ENCODE measurements at places on chromosomes 11 and 22.

GRCh38 chr11:21160140-21160539, 490.8 kb downstream of the NELL1 start:
- DNase-seq = no peak

DNA sequence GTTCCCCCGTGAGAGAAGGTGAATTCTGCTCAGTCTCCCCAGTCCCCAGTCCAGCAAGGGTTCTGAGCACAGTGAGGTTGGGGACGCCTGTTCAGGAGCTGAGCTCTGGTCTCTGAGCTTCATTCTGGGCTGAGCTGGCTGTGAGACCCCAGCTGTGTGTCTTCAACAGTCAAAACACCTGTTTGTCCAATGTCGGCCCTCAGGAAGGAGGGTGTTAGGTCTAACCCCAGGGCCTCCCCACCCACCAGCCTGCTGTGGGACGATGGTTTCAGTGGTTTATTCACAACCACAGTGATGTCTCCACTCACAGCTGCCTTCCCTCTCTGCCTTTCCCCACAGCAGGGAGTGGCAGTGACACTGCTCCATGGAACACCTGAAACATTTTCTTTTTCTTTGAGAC, 1282.9 kb downstream of the TBC1D22A start:
- DNase-seq = no peak

- DNase-seq = no peak
Measured at GRCh38 chr11:22512457-22512856, 113.2 kb downstream of the FANCF start.

DNA sequence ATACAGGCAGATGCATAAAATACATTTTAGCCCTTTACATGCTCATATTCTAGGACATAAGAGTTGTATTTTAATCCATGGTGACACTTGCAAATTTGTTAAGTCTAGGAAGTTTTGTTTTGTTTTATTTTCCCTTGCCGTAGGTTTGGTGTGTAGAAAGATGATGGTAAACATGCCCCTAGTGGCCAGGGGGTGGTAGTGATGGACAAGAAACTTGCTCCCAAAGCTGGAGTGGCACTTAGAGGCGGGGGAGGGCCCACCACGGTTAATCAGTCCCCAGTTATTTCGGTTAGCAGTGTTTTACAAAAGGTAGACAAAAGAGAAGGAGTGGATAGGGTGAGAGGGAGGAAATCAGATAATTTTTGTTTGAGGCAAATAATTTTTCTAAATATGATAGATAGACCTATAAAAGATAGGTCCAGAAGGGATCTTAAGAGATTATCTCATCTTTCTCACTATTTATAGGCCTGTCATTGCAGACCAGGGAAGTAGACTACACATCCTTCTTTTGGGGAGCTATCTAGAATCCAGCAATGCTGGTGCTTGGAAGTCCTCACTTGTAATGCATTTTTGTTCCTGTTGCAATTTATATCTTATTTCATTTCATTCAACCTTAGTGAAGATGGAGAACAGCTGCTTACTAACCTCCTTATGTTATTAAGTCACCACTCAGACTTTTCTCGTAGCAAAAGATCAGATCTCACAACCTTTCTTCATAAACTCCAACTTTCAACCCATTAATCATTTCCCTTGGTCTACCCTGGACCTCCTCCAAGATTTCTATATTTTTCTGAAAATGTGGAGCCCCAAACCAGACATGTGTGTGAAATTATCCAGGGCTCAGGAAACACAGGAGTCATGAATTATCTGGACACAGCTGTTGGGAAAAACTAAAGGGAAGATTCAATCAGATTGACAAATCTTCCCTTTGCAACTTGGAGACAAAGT, 5.9 kb upstream of the BDNF start:
- peak; percentile 8 for DNase-seq

GRCh38 chr11:66579017-66579606, 10.7 kb upstream of the CTSF start:
- peak; percentile 90 for DNase-seq

- DNase-seq = no peak
Measured at GRCh38 chr11:106309070-106309684, 231.7 kb downstream of the AASDHPPT start.

DNA sequence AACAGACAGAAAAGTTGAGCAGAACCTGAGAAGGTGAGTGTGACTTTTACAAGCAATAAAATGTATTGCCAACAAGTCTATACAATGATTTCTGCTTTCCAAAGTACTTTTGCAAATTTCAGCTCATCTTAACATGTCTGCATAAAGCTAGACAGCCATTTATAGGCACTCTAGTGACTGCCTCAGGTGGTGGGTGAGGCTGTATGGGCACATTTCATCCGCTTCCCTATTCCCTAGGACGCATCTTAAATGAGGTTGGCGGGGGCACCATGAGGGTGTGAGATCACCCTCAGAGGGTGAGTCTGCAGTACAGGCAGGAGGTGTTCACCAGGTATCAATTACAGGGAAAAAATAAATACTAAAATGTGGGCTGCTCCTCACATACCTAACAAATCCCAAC, 110.1 kb downstream of the ETS1 start:
- DNase-seq = no peak

- no peak for DNase-seq
Measured at GRCh38 chr22:38832005-38832978, 11.5 kb downstream of the NPTXR start.

DNA sequence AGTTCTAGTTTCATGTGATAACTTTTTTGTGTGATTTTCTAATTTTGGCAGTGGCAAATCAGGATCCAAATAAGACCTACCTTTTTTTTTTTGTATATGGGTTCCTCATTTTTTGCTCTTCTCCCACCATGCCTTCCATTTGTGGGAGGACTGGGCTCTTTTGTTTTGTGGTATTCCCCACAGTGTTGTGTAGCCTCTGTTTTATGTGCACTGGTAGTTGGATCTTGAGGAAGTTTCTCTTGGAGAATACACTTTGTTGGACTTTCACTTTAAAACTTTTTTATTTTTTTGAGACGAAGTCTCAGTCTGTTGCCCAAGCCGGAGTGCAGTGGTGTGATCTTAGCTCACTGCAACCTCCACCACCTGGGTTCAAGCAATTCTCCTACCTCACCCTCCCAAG, 39.7 kb downstream of the PPP6R3 start:
- DNase-seq = no peak

- DNase-seq = no peak
Measured at GRCh38 chr11:43924112-43924855, 18.2 kb upstream of the C11orf96 start.

DNA sequence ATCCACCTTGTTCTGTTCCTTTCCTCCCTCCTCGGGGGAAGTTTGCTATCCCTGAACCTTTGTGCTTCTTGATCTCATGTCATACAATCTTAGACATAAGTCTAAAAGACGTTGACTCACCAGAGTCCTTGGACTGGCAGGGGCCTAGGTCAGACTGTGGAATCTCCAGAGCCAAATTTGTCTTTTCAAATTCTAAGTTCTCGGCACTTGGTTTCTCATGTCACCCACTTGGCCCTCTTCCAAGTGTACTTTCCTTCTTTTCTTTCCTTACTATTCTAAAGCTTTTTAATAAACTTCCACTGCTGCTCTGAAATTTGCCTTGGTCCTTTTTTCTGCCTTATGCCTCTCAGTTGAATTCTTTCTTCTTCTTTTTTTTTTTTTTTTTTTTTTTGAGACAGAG, 30.1 kb upstream of the SMPD1 start:
- no peak for DNase-seq

DNA sequence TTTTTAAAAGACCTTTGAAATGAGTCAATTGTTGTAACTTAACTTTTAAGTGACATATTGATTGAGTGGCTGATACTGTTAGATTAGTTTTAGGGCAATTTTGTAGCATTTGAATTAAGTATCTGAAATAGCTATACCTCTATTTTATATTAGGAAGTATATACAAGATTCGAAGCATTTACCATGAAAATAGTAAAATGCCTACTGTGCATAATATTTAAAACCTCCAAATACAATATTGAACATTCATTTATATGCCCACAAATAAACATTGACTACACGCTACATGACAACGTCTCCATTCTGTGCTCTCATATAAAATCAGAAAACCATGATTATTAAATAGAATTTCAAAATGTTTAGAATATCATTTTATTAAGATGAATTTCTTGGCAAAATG, 14.5 kb downstream of the SOX6 start:
- no peak for DNase-seq

GRCh38 chr11:46234311-46234710, 43.2 kb upstream of the CREB3L1 start:
- DNase-seq = no peak

DNA sequence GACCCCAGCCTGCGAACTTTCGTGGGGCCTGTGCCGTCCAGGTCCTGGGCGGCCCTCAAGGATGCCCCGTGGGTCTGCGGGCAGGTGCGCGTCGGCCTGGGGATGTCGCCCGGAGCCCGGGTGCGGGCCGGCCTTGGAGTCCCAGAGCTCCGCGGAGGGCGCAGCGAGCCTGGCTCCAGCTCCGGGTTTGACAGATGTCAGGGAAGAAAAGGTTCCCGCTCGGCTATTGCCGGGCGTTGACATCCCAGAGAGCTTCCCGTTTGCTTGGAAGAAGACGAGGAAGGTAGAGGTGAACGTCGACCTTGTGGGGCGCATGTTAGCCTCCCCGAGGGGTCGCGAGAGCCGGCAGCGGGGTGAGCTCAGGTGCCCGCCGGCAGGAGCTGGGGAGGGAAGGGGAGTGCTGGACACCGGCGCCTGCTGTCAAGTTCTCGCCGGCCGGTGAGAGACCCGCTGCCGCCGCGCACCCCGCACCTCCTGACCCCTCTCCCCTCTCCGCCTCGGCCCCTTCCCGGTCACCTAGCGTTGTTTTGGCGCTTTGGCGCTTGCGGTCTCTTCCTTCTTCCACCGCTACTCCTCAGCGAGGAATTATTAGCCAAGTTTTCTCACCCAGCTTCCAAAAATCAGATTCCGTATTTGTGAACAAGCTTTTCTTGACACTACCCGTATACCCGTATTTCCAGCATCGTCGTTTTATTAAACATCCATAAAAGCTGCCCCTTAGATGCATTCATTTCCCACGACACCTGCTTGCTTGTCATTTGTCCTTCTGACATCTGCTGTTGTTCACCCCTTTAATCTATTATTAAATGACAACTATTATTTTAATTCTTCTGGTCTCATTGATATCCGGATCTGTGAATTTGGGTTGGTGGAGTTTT, 1.3 kb downstream of the BMAL1 start:
- no peak for DNase-seq

DNA sequence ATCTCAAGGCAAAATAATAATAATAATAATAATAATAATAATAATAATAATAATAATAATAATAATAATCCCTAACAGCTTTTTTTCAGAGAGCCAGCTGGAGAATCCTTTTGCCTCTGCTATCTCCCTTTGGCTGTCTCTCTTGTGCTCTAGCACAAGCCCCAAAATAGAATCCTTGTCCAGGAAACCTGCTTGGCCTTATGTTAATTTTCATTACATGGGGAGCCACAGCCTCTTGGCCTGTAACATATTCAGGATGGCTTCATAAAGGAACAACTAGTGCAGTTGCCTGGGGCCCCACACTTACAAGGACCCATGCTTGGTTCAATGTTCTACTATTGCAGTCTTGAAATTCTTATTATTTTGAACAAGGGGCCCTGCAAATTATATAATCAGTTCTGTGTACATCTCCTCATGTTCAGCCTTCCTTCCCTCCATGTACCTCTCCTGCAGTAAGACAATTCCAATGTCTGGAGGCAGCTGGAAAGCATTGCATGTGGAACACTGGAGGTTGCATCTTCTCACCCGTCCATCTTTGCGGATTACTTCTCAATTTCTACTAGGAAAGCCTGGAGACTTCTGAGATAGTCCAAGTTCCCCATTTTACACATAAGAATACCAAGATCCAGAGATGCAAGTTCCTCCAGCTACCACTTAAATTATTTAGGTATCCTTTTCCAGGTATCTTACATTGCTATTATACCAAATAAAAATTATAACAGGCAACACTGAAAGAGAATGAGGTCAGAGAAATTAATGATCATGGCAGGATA, 37.8 kb upstream of the SORL1 start:
- DNase-seq = no peak

DNA sequence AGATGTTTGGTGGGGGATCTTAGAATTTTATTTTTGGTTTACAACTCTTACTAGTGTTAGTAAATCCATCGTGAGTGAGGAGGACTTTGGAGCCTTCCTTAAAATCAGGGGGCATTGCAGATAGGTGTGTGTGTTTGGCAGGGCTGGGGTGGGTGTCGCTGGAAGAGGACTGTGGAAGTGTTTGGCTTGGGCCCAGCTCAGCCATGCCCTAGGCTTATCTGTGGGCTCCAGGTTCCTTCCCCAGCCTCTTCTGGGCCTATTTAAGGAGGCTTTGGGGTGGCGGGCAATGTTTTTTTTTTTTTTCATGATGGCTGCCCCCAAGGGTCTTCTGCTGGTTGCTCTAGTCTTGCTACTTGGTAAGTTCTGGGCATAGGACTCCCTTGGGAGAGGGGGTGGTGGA, 22.1 kb downstream of the MTFP1 start:
- no peak for DNase-seq

DNA sequence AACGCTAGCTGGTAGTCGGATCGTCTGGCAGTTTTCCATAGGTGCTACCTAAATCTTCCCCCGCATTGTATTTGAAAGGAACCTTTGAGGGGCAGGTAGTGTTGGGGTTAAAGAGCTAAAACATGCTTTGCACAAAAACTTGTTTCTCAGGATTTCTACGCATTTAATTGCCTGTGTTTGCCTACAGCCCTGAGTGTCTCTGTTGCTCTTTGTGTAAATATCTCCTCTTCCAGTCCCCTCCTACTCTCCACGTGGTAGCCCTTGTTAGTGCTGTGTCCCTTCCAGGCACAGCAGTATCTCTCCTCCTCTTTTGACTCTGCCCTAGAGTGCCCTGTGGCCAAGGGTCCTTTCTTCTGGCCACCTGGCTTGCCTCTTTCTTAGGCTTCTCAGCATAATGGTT, 81.7 kb downstream of the BARX2 start:
- no peak for DNase-seq

DNA sequence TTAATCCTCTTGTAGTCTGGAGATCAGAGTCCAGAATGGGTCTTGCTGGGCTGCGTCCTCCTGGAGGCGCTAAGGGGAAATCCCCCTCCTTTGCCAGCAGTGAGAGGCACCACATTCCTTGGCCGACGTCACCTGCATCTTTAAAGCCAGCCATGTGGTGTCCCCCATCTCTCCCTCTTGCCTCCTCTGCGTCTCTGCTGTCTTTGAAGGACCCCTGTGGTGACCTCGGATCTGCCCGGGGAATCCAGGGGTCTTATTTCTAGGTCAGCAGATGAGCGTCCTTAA, 27.2 kb upstream of the PARVB start:
- DNase-seq = no peak

DNA sequence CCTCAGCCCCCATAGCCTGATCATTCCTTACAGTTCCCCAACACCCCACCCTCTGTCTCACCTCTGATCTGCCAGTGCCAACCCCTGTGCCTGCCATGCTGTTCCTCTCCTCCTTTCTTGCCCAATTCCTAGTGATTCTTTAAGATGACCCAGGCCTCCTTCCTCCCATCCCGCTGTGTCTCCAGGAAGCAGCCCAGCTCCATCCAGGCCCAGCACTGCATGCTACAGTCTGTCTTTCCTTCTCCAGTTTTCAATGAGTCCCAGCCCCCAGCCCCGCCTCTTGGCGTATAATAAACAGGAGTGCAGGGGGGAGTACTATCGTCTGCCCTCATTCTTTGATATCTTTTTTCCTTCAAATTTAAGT, 12.3 kb downstream of the LTBP3 start:
- DNase-seq = no peak

GRCh38 chr11:91857179-91857578, 367.4 kb upstream of the FAT3 start:
- no peak for DNase-seq

All from activated CD4-positive, alpha-beta T cell treated with anti-CD3 and anti-CD28 coated beads, Interleukin-2, amount 50 U/mL, for 48 hours (primary cell).